HFFc6 (cell line): ENCODE measurements at places on chromosomes 2 and 18. TPM values are rescaled to one million over a fixed set of nuclear protein-coding genes. Genes with fewer than 3 reads are reported as not detected.

DNA sequence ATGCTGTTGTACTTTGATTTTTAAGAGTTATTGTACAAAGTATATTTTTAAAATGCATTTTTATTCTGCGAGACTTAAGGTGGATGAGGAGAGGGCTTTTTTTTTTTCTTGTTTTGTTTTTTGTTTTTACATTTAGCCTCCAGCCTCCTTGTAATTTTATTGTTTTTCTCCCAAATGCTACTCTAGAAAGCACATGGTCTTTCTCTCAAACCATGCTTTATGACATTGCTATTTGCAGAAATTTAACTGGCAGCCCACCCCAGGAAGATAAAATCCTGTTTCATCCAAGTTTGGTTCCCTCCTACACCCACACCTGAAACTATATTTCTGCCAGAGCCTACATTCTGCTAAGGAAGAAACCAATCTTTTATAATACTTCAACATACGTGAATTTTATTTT, 184.6 kb downstream of the ARHGAP15 start:
- DNase-seq, result no peak

Gene AQP4
- not detected in 3 replicates for total RNA-seq

DNA sequence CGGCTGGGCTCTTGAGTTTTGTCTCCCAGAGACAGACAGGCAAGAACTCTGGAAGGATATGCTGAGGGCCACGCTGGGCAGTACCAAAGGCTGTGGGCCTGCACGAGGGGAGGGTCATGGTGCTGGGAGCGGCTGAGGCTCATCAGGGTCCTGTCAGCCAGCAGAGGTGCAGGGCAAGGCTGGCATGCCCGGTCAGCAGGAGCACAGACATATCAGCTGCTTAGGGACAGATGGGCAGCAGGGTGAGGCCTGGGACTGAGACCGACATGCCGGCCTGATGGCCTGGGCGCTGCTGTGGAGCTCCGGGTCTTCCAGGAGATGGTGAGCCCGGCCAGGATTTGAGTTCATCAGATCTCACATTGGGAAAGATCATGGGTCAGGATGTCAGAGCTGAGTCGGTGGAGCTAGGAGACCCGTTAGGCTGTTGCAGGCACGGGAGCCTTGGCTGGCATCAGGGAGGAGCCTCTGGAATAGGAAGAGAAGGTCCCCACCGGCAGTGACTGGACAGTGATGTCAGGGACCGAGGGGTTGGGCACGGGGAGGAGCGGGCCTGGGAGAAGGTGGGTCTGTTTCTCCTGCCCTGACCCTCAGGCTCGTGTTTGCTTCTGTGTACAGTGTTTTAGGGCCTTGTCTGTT, 18.8 kb downstream of the CNDP2 start:
- DNase-seq, result no peak

GRCh38 chr2:216066230-216066629, 15.4 kb downstream of the PECR start:
- peak; percentile 14 for DNase-seq

- no peak for DNase-seq
Measured at GRCh38 chr2:159148901-159149300, 137.6 kb downstream of the WDSUB1 start.

GRCh38 chr18:73908323-73908722, 239.3 kb downstream of the FBXO15 start:
- peak; percentile 30 for DNase-seq

DNA sequence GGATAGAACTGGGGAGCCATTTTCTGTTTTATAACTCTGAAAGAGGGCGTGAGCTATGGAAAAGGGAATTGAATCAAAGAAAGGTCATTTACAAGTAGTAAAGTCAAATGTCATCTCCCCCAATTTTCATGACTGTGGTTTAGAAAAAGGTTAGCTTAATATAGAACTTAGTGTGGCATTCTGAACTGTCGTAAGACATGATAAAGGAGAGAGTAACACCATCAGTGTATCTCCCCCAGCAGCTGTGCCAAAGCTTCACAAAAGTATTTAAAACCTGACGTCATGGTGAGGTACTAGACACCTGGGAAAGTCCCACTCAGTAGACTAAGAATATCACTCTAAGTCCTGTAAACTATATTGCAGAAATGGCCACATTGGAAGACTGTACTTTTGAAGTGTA, 5.8 kb upstream of the IKZF2 start:
- DNase-seq, result no peak

- DNase-seq, result no peak
Measured at GRCh38 chr2:10777111-10777841, 35.3 kb downstream of the PDIA6 start.

Gene ACVR1C
- total RNA-seq, result 0.02 to 0.12 TPM in 2 of 3 replicates, not detected in the other

Gene MFSD2B
- total RNA-seq, result 0.21 to 0.37 TPM (median 0.24 TPM) in 3 replicates

Gene SLC4A3
- 4.5 to 13.8 TPM (median 9.2 TPM) in 3 replicates for total RNA-seq

DNA sequence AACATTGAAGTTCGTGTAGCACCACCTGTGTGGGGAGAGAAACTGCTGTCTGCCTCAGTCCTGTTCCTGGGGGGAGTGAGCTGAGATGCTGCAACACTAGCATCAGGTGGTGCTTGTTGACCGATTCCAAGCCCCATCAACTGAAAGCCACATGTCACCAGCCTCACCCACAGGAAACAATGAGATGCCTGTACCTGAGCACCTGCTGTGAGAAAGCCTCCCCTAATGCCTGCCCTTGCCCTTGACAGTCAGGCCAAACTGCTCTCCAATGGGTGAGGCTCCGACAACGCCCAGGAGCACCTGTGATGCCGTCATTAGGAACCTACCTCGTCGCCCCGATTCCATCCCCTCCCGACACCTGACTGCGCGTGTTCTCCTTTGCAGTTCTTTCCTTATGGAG, 104.6 kb downstream of the SMC6 start:
- no peak for DNase-seq

- no peak for DNase-seq
Measured at GRCh38 chr2:99754210-99754609, 264.4 kb upstream of the REV1 start.

DNA sequence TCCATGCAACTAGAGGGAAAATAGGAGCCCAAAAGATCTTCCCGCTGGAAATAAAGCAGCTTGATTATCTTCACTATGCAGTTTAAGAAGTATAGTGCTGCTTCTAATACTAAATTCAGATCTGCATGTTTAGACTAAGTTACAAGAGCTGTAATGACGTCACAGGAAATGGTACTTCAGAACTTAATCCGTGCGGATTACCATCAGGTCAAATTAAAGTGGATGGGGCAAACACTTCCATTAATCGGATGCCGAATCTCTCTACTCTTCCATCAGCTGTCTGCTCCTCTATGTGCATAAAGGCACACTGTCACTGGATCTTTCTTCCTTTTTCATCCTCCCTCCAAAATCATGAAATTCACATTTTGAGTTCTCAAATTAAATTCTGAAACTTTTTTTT, 52.6 kb downstream of the TRAPPC12 start:
- DNase-seq, result no peak

Gene CDH19
- not detected in 3 replicates for total RNA-seq

- no peak for DNase-seq
Measured at GRCh38 chr2:198203336-198204069, 399.1 kb downstream of the PLCL1 start.

- DNase-seq, result no peak
Measured at GRCh38 chr2:16138811-16139662, 198.7 kb downstream of the MYCN start.

DNA sequence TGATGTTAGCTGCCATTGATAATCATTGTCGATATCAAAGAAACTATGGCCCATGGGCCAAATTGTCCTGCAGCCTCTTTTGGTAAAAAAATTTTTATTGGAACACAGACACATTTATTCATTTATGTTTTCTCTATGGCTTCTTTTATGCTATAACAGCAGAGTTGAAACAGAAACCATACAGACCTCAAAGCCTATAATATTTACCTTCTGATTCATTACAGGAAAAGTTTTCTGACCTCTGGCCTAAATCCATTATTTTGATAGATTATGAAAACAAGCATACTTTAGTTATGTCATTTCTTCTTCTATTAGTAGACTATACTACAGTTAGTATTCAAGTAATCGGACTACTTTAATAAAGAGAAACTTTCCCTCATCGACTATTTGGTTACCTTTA, 349.7 kb upstream of the GALNT5 start:
- no peak for DNase-seq

Gene PLEKHH2
- total RNA-seq, result 0.33 to 0.96 TPM (median 0.64 TPM) in 3 replicates

GRCh38 chr2:240584486-240585031, 2.0 kb upstream of the CAPN10 start:
- DNase-seq, result no peak

- DNase-seq, result peak; percentile 37
Measured at GRCh38 chr18:75478996-75479880, 51.7 kb upstream of the SMIM21 start.

- no peak for DNase-seq
Measured at GRCh38 chr2:126839796-126840195, 58.9 kb upstream of the TEX51 start.

- DNase-seq, result no peak
Measured at GRCh38 chr2:233329489-233330135, 22.0 kb downstream of the SAG start.

DNA sequence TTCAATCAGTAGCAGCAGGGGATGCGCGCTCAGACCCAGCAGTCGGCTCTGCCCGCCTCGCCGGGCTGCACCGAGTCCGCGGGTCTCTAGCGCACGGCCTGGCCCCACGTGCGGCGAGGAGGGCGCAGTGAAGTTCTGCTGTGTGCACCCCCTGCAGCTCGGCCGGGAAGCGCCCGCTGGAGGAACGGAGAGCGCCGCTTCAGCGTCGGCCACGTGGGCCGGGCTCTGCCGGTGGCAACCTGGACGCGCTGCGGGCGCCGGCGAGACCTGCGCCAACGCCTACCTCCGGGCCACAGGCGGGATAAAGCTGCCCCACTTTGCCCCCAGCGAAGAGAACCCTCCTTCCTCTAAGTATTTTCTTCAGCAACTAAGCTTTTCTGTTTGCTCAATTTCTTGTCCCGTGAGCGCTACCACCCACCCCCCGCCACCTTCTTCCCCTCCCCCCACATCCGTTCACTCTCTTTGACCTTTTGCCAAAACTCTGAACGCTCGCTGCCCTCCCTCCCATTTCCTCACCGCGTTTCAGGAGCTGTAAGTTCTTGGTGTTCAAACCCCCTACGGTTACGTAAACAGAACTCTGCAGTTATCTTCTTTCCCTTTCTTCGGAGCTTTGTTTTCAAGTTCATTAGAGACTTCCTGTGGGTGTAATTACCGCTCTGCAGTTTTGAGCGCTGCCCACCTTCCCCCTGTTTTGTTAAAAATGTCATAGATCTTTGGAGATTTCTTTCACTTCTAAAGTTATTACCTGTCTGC, 42.6 kb upstream of the EDAR start:
- no peak for DNase-seq

Gene PAX3
- total RNA-seq, result 13.2 to 19.3 TPM (median 15.0 TPM) in 3 replicates

Gene TXNDC2
- total RNA-seq, result 0.18 TPM in 2 of 3 replicates, not detected in the other

Gene MYL1
- total RNA-seq, result not detected in 3 replicates

- no peak for DNase-seq
Measured at GRCh38 chr2:198004921-198005829, 200.8 kb downstream of the PLCL1 start.

DNA sequence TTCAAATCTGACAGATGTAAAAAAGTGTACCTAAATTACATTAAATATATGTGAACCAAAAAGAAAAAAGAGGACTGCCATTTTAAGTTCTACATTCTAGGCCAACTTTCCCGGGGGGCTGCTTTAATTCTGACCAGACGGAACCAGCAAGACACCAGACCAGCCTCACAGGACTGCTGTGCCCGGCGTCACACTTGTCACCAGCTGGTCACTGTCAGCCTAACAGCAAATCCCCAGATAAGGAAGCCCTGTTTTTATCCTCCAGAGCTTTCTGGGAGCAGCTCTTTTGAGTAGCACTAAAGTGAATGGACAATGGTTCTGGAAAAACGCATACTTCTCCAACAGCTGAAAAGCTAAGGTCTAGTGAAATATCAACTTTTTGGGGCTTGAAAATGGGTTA, 35.6 kb downstream of the CYB5A start:
- no peak for DNase-seq
